Cortex of kidney (tissue), 1 donor: ENCODE measurements at places on chromosomes 13 and 19.

DNA sequence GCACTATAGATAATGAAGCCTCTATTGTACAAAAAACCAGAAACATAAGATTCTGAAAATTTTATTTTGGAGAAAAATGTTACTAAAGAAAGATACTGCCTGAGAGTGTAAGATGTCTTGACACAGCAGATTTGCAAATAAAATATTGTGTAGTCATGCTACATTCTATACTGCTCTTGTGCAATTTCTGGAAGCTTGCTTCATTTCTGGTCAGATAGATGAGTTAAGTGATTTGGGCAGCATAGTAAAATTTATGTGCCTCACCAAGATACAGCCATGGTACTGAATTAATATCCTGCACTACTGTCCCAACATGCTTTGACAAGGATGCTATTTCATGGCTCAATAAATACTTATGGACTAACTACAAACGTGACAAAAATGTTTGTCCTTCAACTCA lies 55.1 kb upstream of the STARD13 start:
- DNase-seq, result no peak

GRCh38 chr19:18507021-18507726 lies 14.7 kb downstream of the ELL start:
- no peak for DNase-seq

DNA sequence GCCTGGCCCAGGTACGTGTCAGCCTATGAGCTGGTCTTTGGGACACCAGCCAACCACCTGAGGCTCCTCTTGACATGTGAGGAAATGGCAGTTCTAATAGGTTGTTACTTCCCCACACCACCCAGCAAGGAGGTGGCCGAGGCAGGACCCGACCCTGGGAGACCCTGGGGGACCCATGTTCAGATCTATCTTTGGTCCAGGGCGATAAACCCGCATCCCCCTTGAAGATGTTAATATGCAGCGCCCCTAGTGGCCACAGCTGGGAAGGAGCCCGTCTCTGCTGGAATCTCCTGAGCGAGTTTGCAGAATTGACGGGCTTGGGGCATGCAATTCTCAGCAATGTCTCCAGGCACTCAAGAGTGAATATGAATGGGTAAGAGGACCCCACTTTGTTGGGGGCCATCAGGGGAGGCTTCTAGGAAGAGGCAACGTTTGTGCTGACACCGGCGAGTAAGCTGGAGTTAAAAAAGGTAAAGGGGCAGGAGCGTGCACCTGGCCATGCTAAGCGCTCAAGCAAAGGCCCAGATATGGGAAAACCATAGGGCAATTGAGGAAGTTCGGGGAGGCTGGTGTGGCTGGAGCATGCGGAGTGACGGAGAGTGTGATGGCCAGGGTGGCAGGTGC lies 1.5 kb upstream of the MYO1F start:
- DNase-seq, result no peak

DNA sequence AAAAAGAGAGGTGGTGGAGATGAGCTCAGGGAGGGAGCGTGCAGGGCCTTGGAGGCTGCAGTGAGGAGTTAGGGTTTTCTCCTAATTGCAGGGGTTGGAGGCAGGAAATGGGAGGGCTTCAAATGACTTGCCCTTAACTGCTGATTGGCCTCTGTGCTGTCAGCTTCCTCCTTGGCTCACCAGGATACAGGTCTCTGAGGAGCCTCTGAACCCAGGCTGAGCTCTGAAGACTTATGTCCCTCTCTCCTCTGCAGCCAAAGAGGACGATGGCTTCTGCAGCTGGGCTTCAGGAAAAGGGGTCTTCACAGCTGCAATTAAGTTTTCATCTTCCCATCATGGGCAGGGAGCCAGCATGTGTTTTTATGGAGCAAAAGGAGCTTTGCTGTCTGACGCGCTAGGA lies 6.7 kb upstream of the RANBP3 start:
- DNase-seq, result no peak

GRCh38 chr19:13152974-13153568 lies 2.9 kb downstream of the IER2 start:
- no peak for DNase-seq

GRCh38 chr13:75368167-75368566 lies 113.8 kb downstream of the TBC1D4 start:
- no peak for DNase-seq

GRCh38 chr13:94712287-94712811 lies at the start of gene SOX21:
Gene SOX21 (minus strand): TSS chr13:94712545. CDS start chr13:94712049, 496 bp downstream.
- DNase-seq, result no peak

- DNase-seq, result no peak
Measured at GRCh38 chr13:76882431-76882830, 3.8 kb downstream of the KCTD12 start.
